ENCODE measurements at places on chromosomes 2 and 18. TPM values are rescaled to one million over a fixed set of nuclear protein-coding genes. Genes with fewer than 3 reads are reported as not detected.

DNA sequence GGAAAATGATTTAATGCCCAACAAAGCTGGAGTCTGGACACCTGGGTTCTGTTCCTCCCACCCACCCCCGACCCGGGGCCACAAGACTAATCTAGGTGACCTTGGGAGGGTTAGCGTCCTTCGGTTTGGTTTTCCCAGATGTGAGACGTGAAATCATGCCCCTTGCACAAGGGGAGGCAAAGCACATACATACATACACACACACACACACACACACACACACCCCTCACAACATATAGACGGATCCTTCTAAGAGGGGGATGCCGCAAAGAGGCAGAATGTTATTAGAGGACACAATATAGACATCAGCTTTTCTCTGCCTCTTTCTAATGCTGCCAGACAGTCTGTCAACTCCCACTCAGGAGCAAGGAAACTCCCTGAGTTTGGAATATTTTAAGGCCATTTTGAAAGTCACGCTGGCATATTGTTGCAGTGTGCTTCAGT is 616 bp upstream of the RBMS1 start:
- DNase-seq = no peak

GRCh38 chr18:55338978-55339650 is 248.9 kb downstream of the TCF4 start:
- no peak for DNase-seq

The LANCL1 gene
- 54.2 TPM for total RNA-seq

GRCh38 chr18:28059861-28060260 is 117.1 kb downstream of the CDH2 start:
- no peak for DNase-seq

DNA sequence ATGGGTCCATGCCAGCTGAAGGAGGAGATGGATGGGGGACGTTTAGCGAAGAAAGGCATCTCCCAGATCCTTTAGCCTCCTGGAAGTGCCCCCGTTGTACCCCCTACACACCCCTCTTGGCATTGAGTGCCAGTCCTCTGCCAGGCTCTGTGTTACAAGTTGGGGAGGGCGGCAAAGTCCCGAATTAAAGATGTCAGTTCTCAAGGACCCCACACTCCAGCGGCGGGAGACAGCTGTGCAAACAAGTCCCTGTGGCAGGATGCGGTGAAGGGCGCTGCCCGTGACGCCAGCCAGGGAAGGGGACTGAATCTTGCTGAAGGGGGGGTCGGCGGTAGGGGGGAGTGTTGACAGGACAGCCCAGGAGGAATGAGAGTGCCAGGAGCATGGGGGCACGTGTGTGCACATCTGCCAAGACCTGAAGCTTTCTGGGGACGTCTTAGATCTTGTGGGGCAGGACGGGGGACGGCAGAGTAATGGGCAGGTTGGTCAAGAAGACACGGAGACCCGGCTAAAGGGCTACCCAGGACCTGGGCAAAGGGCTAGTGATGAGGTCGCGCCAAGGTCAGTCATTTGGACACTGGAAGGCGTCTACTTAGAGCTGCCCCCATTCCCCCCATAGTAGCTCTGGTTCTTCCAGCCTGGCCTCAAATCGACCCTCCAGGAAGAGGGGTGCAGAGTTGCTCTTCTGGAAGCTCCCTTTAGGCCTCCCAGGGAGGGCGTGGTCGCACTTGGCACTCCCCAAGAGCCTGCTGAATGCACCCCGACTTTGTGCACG is 2.8 kb upstream of the CTDSP1 start:
- peak; percentile 84 for DNase-seq

GRCh38 chr2:185567196-185567595 is 171.4 kb upstream of the FSIP2 start:
- no peak for DNase-seq
